ENCODE measurements at places on chromosomes 1 and 21. TPM values are rescaled to one million over a fixed set of nuclear protein-coding genes. Genes with fewer than 3 reads are reported as not detected.

GRCh38 chr1:207418351-207418750 is 35.8 kb upstream of the CR2 start:
- DNase-seq, result no peak

- no peak for DNase-seq
Observed at GRCh38 chr1:225945564-225945963, 4.5 kb upstream of the LEFTY2 start.

DNA sequence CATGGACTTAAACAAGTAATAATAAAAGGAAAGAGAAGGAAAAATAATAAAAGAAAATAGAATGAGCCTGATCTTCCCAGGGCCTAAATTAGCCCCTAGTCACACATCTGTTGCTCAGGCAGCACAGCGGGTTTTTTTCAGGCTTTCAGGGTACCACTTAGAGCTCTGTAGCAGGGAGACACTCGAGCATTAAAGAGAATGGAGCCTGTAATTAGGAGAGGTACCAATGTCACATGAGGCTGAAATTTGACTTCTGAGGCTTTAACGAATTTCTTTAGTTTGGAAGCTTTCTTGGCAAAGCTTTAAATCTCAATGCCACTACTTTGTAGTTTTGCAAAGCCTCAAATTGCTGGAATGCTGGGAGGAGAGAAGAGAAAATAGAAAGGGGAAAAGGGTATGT is 116.3 kb downstream of the AK5 start:
- DNase-seq, result no peak

GRCh38 chr1:210448297-210448892 is 119.7 kb downstream of the HHAT start:
- no peak for DNase-seq

S100A7 gene
- not detected for total RNA-seq

TINAGL1 gene
- 211 TPM for total RNA-seq

DNA sequence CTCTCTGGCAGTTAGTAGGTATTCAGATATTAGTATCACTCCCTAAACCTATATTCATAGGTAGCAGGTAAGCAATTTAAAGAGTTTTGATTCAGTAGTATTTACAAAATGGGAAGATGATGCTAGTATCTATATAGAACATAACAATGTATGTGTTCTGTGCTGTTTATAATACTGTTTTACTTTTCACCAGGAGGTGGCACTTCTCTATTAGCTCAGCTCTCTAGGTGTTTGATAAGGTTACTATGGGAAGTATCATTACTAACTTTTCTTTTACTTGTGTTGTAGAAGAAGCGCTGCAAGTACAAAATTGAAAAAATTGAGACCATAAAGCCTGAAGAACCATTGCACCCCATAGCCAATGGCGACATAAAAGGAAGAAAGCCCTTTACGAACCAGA is 49.4 kb upstream of the FASLG start:
- no peak for DNase-seq

WDR3 gene
- total RNA-seq, result 12.6 TPM

DNA sequence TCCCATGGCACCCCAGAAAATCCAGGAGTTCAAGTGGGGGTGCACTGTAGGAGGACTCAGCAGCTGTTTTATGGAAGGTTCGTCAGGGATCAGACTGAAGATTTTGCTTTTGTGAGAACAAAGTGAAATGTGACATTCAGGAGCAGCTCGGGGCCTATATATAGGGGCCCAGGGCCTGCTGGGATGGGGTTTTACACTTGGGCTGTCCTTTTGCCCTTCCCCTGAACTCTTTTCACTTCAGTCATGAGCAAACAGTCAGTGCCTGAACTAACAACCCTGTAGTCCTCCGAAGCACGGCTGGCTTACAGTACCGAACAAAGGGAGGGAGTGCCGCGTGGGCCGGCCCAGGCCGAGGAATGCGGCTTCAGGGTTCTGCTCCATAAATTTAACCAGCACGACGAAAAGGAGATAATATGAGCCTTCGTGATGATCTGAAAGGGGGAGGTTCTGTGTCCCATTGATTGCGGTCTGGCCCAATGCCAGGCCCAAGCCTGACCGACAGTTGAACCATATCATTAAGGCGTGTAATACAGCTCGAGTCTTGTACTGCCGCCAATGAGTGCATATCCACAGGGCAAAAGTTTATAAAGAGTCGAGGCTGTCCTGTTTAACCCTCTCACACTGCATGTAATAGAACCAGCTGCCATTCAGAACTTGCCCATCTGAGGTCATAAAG is 139.9 kb downstream of the DHRS3 start:
- peak; percentile 80 for DNase-seq

VPS26C gene
- 45.2 TPM for total RNA-seq

GRCh38 chr1:215181518-215181917 is 99.0 kb downstream of the KCNK2 start:
- DNase-seq, result no peak

TEDDM1 gene
- not detected for total RNA-seq

LYPD8 gene
- not detected for total RNA-seq

DNA sequence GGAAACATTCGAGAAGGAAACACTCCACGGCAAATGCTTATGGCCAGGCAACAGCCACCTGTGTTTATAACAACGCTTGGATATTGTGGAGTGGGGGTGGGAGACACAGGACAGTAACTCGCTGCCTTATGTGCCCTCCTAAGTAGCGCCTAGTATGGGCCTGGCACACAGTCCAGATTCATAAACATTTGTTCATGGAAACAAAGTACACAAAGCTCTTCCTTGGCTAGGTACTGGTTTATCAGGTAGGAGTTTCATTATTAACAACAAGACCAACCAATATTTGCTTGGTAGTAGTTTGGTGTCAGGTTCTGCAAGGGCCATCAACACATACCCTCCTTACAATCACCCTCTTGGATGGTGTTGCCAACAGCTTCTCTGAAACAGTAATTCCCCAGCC is 23.4 kb downstream of the TMCO4 start:
- DNase-seq, result no peak
